ENCODE measurements at places on chromosomes 2 and 18.

- no peak for DNase-seq
These were observed 57.2 kb downstream of the REEP1 start for GRCh38 chr2:86280191-86280667.

DNA sequence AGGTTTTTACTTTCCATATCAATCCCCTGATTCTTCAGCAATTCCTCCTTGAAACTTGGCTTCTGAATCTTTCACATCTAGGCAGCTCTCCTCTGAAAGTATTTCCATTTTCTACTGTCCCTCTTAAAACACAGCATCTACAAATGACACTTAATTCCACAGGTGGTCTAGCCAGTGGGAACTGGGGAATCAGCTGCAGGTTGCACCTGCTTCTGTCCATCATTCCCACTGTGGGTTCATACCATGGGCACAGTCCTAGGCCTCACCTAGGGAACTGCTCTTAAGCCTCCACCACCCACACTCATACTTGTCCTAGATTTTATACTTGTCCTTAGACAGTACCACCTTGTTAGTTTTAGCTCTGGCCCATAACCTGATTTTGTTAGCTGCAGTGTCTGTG is 2.2 kb downstream of the LOXL3 start:
- DNase-seq = no peak

DNA sequence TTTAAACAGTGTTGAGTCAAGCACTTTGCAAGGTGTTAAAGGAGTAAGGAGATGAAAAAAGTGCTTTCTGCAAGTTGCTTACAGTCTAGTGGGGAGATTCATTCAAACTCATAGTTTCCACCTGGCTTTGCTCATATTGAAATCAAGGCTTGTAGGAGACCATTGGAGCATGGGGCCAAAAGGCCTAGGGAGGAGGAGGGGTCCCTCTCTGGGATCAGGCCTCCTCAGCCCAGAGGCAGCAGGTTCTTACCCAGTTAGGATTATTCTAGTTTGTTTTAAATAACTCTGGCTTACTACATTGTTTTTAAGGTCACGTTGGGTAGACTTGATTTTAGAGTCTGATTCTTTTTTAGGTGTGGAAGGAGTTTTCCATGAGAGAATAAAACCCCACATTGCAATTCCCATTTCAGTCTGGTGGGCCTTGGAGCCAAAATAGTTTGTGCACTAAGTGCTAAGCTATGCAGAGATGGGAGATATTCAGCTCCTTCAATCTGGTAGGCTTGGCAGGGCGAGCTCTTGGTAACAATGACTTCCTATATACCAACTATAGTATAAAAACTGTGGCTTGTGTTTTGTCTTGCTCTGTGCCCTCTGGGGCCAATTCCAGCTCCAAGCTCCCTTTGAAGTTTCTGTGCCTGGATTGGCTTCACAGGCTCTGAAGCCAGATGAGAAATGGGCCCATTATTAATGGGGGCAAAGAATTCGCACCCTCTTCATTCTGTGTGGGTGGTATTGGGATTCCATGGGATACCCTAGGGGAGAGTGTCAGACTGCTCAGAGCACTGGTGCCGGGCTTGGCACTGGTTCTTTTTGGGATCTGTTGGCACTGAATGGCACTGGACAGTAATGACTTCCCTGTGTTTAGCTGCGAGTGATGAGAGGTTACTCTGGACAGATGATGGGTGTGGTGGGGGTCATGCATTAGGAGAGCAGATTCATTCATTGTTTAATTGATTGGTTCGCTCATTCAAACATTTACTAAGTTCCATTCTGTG is 301.1 kb downstream of the MYCN start:
- no peak for DNase-seq

DNA sequence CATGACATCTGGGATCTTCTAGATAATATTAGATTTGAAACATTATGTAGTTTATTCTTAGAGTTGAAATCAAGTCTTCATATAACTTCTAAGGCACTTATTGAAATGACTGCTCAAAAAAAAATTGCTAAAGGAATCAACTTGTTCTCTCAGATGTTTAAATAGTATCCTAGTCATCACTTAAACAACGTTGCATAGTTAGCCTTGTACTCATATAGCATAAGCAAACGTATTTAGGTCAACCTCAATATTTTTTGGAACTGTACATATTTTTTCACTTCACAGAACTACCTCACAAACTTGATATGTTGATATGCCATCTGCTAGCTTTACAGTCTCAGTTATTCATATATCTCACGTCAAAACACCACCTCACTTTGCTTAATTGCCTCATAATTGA is 47.1 kb upstream of the CREB1 start:
- DNase-seq = no peak

GRCh38 chr2:152716805-152717227 is 445 bp downstream of the PRPF40A start:
- no peak for DNase-seq

DNA sequence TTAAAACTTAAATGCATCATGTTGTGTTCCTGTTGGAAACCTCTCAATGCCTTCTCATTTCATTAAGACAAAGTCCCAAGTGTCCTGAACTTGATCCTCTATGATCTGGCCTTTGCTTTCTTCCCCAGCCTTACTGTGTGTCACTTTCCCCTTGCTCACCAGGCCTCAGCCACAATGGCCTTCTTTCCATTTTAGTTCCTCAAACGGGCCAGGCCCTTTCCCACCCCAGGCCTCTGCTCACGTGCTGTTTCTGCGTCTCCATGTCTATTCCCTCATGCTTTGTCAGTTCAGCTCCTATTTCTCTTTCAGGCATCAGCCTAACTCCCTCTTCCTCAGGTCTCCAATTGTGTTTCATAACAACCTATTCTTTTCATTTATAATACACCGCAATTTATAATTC is 19.5 kb downstream of the CXCR4 start:
- no peak for DNase-seq

GRCh38 chr18:67510831-67511230 is 5.7 kb downstream of the DSEL start:
- no peak for DNase-seq

GRCh38 chr2:73068147-73068546 is 3.4 kb downstream of the SFXN5 start:
- DNase-seq = no peak

DNA sequence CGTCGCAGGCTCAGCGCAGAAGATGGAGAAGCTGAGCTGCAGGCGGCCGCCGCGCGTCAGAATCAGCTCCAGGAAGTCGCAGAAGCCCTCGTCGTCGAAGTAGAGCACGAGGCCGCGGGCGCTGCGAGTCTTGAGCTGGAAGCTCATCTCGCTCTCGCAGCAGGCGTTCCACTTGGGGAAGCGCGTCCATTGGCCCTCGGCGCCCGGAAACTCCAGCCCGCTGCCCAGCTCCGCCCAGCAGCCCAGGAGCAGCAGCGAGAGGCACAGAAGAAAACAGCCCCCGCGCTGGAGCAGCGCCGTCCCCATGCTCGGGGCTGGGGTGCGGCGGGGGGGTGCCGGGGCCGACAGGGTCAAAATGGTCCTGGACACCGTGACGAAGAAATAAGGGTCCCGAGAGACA is 4.0 kb downstream of the NRXN1 start:
- no peak for DNase-seq
